ENCODE measurements at places on chromosomes 2 and 18. TPM values are rescaled to one million over a fixed set of nuclear protein-coding genes. Genes with fewer than 3 reads are reported as not detected.
A peak's percentile ranks its signal among the peaks of the same experiment; 100 is the strongest.

DNA sequence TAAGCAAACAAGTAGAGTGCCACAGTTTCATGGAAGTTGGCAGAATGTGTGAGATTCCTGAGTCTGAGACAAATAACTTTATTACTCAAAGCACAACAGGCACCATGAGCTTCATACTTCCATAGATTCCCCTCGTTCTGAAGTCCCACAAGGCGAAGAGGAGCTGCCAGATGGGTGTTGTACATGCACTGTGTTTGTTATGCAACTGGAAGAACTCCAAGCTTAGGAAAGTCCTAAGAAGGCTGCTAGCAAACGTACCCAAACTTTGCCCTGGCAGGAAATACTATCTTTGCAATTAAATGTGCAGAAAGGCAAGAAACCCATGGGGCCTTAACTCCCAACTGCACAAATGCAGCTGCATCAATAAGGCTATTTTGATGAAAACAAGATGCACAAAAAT lies 1.6 kb upstream of the GCA start:
- no peak for DNase-seq

DNA sequence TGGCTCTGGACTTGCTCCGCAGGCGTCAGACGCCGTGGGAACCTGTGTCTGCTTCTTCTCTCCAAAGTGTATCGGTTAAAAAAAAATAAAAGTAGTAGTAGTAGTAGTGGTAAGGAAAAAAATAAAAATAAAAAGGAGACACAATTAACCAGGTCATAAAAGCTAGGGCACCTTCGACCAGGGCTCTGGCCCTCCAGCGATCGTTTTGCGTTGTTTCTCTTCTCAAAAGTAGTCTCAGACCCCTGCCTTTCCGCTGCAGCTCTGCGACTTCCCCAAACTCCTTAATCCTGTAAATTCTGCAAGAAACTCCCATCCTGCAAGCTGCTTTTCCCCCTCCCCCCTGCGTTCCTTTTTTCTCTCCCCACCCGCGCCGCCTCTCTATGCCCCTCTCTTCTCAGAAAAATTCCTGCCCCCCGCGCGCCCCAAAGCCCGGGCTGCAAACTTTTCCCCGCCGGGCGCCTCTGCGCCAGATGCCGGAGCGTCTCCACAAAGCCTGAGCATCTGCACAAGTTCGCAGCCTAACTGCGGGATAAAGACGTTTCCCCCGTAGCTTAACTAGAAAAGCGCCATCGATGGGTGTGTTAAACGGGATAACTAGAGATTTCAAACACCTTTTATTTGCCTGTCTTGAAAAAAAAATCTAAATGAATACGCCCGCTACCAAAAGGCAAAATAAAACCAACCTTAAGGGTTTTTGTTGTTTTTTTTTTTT lies 1.8 kb upstream of the SALL3 start:
- no peak for DNase-seq

DNA sequence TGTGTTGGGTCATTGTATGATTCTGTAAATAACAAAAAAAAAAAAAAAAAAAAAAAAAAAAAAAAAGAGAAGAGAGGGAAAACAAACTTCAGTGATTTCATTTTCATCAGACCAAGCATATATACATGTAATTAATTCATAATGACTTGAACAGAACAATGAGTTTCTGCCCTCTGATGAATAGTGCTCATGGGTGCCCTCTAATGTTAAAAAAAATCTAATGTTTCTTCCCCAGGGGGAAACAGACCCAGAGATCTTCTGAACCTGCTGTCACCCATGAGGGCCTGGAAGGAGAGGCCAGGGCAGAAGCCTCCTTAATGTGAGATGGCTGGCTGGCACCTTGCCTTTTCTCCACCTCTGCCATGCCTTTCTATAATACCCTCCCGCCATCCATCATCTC lies 289.2 kb downstream of the ZNF521 start:
- no peak for DNase-seq

DNA sequence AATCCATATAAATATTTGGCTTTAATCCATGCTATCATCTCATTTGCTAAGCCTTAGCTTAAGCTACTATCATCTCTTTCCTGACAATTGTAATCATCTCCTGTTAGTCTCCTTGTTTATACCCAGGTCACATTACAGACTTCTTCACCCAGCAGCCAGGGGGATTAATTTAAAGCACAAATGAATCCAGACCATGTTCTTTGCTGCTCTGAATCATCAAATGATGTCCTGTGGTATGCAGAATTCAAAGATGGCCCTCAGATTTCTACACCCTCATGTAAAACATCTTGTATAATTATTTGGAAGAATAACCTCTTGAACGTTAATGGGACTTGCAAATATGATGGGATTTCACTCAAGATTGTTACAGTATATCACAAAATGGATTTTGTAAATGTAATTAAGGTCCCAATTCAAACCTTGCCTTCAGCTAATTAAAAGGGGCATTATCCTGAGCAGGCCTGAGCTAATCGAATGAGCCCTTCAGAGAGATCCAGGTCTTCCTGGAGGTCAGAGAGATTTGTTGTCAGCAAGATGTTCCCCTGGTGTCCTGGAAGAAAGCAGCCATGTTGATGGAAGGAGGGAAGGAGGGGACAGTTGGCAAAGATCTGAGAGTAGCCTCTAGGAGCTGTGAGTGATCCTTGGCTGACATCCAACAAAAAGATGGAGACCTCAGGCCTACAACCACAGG lies 241.1 kb upstream of the MMADHC start:
- no peak for DNase-seq

GAD1 gene
- 2.4 TPM for total RNA-seq

DNA sequence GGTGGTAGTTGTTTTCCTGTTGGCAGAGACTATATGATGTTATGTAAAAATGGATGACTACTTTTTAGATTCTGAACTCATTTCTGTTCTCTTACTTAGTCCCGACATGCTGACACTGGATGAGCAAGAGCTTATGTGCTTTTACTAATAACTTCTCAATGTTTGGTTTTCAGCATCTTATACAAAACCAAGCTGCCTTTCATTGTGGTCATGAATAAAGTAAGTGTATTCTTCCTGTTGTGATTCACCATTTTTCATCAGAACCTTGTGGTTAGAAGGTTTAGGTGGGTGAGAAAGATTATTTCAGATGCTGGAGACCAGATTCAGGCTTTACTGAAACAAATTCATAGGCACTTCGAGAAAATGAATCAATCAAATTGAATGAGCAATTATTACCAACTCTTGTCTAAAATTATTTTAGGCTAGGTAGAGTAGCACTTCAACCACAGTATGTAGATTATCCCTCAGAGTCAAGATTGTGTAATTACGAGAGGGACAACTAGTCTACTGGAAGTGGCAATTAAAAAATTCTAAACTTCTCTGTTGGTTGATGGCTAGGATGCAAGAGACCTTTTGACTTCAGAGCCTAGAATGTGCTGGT lies 9.3 kb downstream of the GPN1 start:
- no peak for DNase-seq

- DNase-seq = no peak
Measured at GRCh38 chr18:57131782-57132181, 15.1 kb upstream of the BOD1L2 start.

CAPN10 gene
- 35.1 TPM for total RNA-seq

DNA sequence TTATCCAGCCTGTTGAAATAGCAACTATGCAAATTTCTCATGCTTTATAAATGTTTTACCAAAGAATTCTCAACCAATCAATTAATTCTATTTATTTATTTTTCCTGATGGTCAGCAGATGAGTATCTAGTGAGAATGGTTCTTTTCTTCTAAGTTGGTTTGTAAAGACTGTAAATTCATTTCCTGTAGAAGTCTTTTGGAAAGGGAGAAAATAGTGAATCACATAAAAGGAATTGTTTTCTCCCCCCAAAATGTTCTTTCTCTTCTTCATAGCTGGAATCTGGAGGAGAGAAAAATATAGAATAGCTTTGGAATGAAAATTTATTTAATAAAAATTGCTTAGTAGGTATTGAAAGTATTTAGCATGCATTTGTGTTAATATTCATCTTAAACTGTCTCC lies 836.1 kb upstream of the ZEB2 start:
- DNase-seq = no peak

DNA sequence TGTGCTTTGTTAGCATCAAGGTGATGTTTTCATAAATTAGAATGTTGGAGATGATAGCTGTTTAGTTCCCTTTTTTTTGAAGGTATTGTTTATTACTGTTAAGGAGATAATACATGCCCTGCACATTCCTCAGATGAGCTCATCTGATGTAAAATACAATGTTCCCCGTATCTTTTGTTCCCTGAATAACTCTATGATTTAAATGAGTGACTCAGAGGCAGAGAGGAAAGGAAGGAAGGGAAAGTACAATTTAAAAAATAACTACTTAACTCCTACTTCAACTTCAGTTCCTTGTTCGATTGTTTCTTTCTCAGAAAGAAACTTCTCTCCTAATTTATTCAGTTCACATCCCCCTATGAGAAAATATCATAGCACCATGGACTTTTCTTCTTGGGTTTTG lies 208.7 kb downstream of the KCNE4 start:
- DNase-seq = no peak

GRCh38 chr2:232431705-232432590 lies 24.0 kb upstream of the ALPI start:
- no peak for DNase-seq

DNA sequence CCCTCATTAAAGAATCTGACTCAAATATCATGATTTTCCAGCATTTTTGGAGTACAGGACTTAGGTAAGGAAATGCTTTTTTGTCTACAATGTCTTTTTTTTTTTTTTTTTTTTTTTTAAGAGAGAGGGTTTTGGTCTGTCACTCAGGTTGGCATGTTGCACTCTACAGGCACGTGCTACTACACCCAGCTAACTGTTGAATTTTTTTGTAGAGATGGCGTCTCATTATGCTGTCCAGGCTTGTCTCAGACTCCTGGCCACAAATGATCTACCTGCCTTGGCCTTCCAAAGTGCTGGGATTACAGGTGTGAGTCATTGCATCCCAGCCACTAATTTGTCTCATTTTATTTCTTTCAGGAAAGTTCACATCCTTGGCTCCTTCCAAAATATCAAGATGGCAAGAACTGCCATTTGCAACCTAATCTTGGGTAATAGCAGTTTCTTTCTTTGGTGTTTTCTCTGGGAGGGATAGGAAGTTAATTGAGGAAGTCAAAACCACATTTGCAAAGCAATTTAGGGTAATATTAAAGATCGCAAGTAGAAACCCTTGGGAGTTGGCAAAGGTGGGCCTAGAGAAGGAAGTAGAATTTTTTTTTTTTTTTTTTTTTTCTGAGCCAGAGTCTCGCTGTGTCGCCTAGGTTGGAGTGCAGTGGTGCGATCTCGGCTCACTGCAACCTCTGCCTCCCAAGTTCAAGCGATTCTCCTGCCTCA lies 15.5 kb downstream of the PNO1 start:
- DNase-seq = no peak

SEPTIN10 gene
- total RNA-seq = 89.3 TPM

GRCh38 chr2:151200277-151200676 lies 61.4 kb downstream of the RBM43 start:
- DNase-seq = no peak

DNA sequence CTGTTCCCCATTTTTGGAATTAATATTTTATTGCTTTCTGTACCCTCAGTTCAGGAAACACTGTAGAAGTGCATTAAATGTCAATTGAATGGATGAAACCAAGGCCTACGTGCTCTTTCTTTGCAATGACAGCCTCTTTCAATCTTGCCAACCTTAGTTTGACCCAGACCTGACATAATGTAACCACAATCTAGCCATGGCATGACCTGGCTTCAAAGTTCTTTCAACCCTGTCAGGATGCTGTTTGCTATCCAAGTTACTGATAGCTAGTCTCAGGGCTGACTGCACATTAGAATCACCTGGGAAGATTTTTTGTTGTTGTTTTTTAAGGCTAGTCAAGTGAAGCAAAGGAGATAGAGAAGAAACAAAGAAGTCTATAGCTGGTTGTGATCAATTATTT lies 190.9 kb upstream of the PKDCC start:
- no peak for DNase-seq

CNDP1 gene
- total RNA-seq = not detected

KANSL1L gene
- 128 TPM for total RNA-seq

DNA sequence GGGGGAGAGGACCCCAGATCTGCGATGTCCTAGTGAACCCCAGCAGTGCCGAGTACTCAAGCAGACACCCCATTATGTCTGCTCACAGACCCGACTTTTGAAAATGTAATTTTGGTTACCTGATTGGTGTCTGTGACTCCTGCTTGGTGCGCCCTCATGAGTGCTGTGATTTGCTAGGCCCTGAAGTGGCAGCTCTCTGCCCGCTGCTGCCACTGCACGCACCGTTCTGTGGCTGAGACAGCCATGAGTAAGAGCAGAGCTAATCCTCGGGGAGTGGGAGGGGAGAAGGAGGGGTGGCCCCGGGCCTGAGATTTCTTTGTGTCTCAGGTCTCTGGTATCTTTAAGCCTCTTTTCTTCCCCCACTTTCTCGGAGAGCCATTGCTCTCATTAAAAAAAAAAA lies 18.2 kb downstream of the FHOD3 start:
- DNase-seq = no peak

DNA sequence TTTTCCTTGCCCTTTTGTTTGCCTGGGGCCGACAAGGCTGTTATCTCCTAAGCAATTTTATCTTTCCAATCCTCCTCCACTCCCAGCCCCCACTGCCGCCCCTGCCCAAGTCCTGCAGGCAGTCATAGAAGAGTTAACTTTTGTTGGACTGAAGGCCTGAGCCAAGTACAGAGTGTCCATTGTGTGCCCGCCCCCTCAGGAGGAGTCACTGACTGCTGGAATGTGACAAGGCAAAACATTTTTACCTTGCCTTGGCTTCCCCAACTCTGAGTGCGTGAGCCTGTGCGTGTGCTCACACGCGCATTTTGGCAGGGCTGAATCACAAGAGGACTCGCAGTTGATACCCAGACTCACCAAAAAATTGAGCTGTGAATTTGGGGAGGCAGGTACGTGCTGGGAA lies 16.2 kb downstream of the SETBP1 start:
- peak; percentile 52 for DNase-seq

- peak; percentile 30 for DNase-seq
Measured at GRCh38 chr2:63856303-63856603, 14.6 kb downstream of the UGP2 start.

IL36B gene
- total RNA-seq = not detected

DNA sequence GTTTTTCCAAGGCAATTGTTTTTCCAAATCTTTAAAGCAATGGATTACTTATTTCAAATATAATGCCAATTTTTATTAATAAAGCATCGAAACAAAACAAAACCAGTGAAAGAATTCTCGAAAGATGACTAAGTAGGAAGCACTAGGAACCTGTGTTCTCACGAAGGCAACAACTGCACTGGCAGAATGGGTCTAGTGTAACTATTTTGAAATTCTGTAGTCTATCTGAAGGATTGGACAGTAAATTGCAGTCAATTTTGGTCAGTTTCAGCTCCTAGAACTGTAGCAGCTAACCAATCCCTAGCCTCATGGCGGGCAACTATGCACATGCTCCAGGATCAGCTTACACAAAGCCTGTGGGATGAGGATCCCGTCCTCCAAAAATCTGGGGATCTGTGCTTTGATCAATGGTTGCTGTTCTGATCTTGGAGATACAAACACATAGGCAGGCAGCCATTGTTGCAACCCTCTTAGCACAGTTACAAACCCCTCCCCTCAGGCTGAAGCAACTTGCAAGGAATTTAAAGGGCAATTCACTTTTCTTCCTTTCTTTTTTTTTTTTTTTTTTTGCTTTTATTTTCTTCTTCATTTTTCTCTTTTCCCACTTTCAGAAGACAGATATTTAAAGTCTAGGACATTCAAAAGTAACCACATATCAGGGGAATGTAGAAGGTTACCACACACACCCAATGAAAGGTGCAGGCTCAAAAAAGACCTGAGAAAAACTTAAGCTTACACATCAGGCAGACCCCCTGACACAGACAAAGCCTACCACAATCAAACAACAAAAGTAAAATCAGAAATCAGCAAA lies 147.6 kb downstream of the THADA start:
- DNase-seq = no peak

PLB1 gene
- total RNA-seq = 0.45 TPM

- no peak for DNase-seq
Measured at GRCh38 chr2:86512034-86512433, 51.2 kb downstream of the CHMP3 start.
